HS-27A (cell line): ENCODE measurements at places on chromosomes 5 and 9.

- DNase-seq: no peak
These were observed 181.5 kb downstream of the SLCO4C1 start for GRCh38 chr5:102114525-102115069.

DNA sequence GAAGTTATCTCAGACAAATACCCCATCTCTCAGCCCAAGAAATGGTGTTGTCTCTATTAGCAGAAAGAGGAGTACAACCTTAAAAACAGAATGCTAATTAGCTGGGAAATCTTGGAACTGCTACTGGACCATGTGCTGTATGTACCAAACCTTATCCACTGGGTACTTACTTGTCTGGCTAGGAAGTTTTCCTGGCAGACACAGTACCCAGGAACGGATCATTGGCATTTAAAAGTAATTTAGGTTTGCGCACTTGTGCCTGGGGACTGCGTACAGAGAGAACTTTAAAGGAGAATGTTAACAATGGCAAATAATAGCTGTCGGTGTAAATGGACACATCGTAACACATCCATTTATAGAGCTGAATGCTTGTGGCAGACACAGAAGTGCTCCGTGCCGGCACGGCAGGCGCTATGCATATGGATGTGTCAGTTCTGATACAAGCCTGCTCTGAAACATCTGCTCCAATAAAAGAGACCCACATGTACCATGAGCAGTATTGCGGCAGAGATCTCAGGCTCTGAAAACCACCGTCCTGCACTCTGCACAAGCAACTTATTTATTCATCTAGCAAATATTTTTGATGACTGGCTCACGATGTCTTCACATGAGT lies 290.6 kb upstream of the PANK3 start:
- no peak for DNase-seq

- DNase-seq: no peak
These were observed 896 bp downstream of the RIGI start for GRCh38 chr9:32524892-32525708.

DNA sequence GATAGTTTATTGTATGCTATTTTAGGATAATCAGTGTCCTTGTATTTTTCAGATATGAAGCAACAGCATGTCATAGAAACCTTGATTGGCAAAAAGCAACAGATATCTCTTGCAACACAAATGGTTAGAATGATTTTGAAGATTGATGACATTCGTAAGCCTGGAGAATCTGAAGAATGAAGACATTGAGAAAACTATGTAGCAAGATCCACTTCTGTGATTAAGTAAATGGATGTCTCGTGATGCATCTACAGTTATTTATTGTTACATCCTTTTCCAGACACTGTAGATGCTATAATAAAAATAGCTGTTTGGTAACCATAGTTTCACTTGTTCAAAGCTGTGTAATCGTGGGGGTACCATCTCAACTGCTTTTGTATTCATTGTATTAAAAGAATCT lies 14.5 kb downstream of the CCT5 start:
- no peak for DNase-seq

DNA sequence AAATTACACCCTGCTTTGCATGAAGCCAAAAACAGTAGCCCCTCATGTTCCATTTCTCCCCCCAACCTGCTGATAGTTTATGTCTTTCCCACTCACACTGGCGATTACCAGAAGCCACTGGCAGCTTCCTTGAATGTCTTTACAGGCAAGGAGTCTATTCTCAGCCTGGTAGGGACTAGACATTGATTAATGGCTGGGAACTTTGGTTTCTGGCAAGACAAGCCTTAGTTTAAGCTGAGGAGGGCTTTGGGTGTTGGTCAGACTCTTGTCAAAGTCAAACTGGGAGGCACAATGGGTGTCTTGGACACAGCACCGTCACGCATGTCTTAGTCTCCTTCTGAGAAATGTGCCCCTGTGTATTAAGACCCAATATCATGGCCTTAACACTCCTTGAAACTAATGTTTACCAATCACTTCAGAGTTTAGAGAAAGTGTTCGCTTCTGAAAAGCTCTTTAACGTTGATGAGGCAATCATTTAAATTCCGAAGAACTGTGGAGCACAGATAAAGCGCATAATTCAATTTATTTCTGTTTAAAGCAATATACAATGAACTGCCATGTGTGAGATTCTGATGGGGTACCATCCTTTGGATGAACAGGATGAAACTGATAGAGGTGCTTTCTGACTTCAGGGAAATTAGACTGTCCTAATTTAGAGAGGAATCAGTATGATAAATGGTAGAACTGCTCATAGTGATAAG lies 53.9 kb upstream of the CPEB4 start:
- DNase-seq: no peak

GRCh38 chr5:143400541-143401226 lies 2.8 kb downstream of the NR3C1 start:
- DNase-seq: no peak

DNA sequence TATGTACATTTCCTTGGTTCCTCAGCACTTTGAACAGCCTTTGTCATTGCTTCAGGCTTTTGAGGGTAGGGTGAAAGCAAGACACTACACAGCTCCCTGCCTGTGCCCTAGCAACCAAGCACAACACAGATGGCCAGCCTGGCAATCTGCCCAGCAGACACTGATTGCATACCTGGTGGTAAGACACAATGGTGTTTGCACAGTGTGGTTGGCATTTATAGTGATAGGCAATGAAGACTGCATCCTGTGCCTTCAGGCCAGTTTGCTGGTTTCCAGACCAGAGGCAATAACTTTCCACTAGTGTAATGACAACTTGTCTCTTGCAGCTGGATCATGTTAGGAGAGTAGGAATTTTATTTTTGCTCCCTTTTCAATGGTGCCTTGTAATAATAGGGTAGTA lies 144.5 kb upstream of the TNC start:
- DNase-seq: no peak

GRCh38 chr5:29942089-29942488 lies 1251.4 kb upstream of the CDH6 start:
- DNase-seq: no peak

DNA sequence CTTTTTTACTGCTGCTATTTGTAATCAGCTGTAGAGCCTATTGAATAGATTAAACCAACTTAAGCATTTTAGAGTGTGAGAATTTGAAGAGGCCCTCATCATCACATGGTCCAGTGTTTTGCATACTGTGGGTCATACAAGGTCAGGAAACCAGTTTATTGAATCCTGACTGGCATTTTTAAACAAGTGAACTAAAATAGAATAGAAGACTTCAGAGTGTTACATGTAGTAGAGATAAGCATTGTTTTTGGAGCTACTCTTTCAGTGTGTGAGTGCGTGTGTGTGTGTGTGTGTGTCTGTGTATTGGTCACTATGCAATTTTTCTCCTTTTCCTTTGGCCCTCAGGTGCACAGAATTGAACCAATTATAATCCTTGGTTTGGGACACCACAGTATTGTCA lies 114.4 kb downstream of the SLC28A3 start:
- DNase-seq: no peak

- DNase-seq: no peak
These were observed 2.9 kb downstream of the ATPSCKMT start for GRCh38 chr5:10246761-10247160.

- no peak for DNase-seq
These were observed 7.9 kb downstream of the SH2D3C start for GRCh38 chr9:127770583-127770904.

GRCh38 chr9:34502891-34503290 lies 19.9 kb downstream of the ENHO start:
- DNase-seq: no peak

- DNase-seq: no peak
These were observed at the start of gene MELK for GRCh38 chr9:36572515-36573418. TSS of gene MELK (plus strand) at chr9:36572895. CDS start at chr9:36581682, 8,787 bp downstream.

GRCh38 chr9:71632776-71633175 lies 135.5 kb downstream of the CEMIP2 start:
- DNase-seq: no peak

GRCh38 chr5:135486131-135487036 lies 34.2 kb upstream of the TIFAB start:
- DNase-seq: no peak

DNA sequence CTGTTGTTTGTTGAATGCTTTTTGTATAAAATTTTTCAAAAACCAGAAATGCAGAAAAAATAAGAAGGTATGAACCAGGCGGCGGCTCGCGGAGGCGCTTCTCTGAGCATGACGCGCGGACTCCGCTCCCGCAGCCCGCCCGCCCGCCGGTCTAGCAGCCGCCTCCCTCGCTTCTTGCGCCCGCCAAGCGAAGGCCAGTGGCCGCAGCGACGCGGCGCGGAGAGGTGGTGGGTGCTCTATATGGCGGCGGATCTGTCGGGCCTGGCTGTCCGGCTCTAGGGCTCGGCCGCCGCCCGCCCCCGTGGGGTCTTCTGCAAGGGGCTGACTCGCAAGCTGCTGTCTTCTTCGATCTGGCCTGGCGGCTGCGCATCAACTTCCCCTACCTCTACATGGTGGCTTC lies 93.8 kb downstream of the ANKRD18A start:
- DNase-seq: no peak

- no peak for DNase-seq
These were observed 160.3 kb downstream of the HSD17B3 start for GRCh38 chr9:96141666-96142065.

DNA sequence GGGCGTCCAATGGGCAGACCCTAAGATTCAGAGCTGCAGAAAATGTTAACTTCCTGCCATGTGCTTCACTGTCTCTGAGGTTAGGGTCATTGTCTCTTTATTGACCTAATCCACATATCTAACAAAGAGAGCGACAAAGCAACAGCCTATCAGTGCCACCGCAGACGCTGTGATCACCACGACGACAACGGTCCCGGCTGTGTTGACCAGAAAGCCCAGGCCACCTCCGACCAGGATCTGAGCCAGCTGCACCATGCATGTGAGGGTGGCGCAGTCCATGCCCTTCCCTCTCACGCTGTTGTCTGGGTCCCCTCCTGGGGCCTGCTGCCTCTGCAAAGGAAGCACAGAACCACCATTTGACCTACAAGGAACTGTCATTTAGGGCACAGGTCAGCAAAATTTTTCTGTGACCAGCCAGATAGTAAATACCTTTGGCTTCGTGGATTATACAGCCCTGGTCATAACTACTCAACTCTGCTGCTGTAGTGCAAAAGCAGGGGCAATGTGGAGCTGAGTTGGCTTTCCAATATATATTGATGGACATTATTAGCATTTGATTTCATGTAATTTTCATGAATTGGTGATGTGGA lies 8.5 kb downstream of the RXFP3 start:
- DNase-seq: no peak

DNA sequence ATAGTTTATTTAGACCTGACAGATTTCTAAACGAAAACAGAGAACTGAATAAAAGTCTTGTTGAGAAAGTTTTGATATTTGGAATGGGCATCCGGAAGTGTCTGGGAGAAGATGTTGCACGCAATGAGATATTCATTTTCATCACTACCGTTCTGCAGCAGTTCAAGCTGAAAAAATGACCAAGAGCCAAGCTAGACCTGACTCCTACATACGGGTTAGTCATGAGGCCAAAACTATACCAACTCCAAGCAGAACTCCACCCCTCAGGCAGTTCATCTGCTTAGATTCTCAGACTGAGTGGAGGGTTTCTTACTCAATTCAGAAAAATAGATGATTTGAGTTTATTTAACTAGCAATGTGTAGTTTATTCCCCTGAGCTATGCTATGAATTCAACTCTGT lies 95.4 kb upstream of the ANXA1 start:
- DNase-seq: no peak

DNA sequence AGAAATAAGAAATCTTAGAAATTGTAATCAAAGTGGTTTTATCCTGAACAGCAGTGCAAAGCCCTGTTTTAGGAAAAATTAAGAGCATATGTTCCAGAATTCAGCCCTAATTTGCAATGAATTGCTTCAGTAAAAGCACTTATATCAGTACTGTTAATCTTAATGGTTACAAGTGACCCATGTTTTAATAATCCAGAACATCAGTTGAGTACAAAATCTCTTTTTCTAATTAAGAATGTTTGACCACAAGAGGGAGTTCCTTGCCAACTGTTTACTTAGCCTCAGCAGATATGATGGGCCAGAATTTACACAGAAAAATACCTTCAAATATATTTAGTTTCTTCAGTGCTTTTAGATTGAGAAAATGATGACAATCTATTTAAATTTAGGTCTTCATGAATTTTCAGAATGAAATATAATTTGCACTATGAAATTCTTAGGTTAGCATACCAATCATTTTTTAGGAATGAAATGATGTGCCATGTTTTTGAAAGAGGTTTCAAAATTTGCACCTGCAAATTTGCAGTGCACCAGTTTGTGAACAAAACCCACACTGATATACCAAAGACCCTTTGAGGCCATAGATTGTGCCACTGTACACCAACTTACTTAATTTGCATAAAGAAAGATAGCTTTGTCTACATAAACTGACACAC lies 926.3 kb upstream of the ARRDC3 start:
- no peak for DNase-seq

GRCh38 chr5:10793785-10794184 lies 32.8 kb upstream of the DAP start:
- DNase-seq: no peak

DNA sequence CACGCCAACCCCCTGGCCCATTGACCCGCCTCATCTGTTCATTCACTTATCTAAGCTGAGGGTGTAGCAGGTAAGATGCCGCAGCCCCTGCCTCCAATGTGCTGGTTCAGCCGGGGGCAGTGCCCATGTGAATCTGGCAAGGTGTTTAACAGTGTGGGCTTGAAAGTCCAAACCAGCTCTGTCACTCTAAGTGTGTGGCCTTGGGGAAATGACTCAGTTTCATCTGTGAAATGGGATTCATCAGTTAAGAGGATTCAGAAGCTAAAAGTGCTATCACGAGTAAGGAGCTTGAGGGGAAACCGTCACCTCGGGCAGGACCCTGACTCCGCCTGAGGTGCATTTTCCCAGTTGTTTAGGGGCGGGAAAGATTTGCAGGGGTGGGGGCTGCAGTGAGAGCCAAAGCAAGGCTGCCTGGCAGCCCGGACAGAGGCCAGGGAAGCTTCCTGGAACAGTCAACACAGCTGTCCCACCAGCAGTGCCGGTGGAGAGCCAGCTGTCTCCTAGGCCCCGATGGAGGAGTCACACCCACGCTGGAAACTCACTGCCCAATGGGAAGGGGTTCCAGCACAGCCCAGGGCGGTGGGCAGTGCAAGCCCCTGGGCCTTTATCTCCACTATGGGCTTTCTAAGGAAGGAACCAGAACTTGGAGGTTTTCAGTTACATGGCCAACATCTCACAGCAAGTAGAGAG lies 9.7 kb upstream of the URM1 start:
- DNase-seq: no peak

DNA sequence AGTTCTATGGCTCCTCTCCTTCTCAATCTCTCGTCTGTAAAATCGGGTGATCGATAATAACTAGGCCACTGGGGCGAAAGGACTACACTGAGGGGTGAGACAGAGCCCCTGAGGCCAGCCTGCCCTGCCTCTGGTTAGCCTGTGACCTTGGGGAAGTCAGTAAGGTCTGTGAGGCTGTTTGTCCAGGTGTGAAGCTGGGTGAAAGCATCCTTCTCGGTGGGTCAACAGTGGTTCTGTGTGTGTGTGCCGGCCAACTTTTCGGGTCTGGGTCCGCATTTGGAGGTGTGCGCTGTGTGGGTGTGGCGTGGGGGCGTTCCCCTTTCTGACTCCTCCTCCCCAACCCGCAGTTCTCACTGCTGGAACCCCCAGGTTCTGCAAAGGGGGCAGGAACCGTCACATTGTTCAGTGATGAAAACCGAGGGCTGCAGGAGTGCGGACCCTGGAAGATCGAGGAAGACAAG lies 5.0 kb upstream of the RNF44 start:
- DNase-seq: no peak
